ENCODE measurements at places on chromosomes 12 and 14.

DNA sequence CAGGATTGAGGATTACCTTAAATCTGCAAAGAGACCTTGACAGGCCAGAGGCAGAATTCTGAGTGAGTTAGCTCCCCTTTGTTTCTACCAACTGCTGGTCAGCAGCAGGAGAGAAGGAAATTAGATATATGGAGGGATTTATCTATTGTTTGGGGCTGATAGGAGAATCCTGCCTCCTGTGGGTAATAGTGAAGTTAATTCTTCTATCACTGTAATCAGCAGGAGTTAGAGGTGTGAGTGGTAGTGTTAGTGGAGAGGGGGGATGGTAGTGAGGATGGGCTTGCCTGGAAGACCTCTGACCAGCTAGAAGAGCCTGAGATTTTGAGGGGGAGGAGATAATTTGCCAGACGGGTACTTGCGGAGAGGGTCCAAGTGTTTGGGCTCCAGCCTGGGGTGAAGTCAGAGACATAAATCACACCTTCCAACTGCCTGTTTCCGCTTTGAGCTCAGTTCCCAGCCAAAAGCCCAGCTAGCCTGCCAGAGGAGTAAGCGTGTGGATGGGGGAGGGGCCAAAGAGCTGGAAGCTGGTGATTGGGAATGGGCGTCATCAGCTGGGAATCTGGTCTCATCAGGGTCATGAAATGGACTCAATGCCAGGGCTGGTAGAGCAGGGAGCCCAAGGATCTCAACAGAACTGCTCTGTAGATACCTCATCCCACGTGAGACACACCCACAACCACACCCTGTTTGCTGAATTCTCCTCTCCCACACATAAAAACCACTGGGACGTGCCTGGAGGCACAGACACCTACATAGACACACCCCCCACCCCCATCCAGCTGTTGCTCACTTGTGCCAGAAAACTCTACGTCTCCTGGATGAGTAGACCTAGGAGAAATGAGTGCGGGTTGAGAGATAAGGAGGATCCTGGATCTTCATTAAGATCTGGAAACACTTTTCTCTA is 13.1 kb upstream of the ITGA5 start:
- DNase-seq: no peak

GRCh38 chr14:52873694-52874093 is 77.2 kb downstream of the FERMT2 start:
- DNase-seq: no peak

- no peak for DNase-seq
Measured at GRCh38 chr14:71524320-71524982, 407.8 kb upstream of the RGS6 start.

DNA sequence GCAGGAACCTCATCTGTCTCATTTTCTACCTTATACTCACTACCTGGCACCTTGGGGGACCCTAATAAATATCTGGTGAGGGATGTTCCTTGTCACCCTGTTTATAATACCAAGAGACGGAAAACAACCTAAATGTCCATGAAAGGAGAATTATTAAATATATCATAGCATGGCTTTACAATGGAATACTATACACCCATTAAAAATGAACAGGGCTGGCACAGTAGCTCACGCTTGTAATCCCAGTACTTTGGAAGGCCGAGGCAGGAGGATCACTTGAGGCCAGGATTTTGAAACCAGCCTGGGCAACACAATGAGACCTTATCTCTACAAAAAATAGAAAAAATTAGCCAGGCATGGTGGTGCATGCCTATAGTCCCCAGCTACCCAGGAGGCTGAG is 34.3 kb upstream of the SPPL3 start:
- DNase-seq: no peak

DNA sequence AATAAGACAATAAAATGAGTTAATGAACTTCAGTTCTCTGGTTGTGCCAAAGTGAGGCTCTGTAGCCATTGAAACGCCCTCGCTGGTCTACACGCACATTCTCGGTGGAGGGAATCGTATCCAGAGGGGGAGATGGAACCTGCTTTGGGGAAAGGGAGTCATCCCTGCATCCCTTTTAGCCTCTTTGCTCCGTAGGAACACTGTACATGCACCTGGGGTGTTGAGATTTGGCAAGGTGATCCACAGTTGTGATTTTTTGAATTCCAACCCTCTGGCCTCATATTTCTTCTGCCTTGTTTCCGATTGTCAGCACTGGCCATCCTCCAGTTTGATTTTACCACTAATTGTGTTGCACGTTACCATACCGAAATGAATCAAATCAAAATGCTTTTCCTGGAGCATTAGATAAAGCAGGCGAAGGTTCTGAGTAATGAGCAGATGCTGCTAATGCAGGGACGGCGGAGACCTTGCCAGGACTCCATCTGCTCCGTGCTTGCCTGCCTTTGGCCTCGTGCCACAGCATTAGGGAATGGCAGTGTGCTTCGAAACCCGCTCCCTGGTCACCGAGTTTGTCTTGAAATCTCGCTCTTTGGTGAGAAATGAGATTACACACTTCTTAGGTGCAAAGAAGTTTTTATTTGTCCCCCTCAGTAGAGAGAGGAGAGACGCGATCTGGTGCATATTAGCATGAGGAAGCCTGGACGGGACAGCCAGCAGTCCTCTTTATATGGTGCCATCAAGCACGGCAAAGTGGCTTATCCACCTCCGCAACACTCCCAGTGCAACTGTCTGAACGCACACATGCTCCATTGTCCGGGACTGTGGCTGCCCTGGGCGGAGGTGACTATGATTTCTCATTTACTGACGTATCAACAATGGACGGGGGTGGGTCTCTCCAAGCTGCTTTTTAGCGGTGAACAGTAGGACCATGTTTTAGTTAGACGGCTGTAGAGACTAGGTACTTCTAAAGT is 59.1 kb downstream of the FBXW8 start:
- peak; percentile 59 for DNase-seq

GRCh38 chr14:99699861-99700260 is 15.8 kb downstream of the CYP46A1 start:
- DNase-seq: no peak

- no peak for DNase-seq
Measured at GRCh38 chr14:22923746-22924145, 4.8 kb upstream of the RBM23 start.

DNA sequence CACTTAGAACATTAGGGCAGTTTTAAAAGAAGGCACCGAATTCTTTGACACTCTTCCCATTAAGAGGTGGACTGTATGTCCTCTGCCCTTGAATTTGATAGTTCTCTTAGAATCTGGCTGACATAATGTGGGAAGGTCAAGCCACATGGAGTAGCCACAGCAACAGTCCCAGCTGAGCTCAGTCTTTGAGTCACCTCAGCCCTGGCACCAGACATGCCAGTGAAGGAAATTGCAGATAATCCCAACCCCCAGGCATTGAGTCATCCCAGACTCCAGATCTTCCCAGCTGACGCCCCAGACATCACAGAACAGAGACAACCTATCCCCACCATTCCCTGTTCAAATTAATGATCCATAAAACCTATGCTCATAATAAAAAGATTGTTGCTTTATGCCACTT is 83.4 kb downstream of the GTF2A1 start:
- no peak for DNase-seq

- DNase-seq: no peak
Measured at GRCh38 chr12:3951380-3952135, 78.4 kb upstream of the PARP11 start.

- no peak for DNase-seq
Measured at GRCh38 chr12:6962285-6963015, 8.0 kb downstream of the PHB2 start.

DNA sequence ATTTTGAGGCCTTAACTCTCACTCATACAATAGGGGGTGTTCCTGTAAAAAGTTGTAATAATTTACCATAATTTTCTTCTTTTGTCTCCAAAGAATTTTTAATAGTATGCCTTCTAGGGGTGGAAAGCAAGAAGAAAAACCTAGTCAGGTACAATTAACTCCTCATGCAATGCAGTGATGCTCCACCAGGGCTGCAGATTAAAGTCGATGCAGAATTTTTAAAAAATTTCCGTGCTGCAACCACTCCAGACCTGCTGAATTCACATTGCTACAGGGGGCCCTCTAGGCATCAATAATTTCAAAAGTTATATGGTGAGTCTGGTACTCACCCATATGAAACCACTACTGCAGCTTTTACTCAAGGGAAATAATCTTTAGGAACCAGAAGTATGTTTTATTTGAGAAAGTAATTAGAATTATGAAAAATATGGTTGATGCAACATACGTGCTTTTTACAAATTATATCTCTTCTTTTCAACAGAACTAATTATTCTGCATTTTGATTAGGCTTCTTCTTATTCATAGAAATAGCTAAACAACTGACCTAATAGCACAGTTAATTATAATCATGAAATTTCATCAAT is 353.2 kb downstream of the BCAT1 start:
- DNase-seq: no peak

GRCh38 chr12:5882511-5883190 is 62.4 kb downstream of the ANO2 start:
- no peak for DNase-seq

DNA sequence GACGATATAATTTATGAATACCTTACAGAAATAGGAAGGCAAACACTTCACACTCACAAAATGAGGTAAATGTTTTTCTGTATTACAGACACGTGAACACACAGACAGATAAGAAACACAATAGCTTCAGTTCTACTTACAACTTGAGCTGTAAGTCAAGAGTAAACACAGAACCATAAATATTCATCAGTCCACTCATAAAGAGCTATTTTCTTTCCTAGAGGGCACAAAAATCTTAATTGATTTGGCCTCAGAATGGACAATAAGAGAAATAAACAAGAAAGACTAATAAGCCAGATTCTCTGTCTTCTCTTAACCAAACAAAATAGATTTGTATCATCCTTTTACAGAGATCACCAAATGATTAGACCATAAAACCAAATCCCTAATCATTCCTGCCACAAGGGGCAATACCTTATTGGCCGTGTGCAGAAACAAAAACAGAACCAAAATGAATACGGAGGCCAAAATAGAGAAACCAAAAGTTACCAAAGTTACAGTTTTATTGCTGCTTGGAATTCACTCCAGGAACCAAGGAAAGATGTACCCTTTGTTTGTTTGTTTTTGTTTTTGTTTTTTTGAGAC is 38.1 kb upstream of the GARIN2 start:
- DNase-seq: no peak

DNA sequence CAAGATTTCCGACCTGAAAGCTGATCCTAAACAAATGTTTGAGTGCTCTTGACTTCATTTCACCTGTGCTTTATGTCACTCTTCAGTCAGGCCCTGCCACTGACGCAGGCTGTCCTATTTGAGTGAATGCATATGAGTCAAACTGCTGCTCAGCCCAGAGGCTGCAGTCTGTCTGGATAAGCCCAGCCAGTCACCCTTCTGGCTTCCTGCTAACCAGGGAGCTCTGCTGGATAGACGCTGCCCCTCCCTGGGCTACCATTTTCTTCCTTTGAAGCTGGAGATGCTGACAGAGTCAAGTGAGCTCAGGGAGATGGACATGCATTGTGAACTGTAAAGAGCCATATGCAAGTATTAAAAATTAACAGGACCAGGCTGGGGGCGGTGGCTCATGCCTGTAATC is 5.1 kb upstream of the TUNAR start:
- DNase-seq: no peak

DNA sequence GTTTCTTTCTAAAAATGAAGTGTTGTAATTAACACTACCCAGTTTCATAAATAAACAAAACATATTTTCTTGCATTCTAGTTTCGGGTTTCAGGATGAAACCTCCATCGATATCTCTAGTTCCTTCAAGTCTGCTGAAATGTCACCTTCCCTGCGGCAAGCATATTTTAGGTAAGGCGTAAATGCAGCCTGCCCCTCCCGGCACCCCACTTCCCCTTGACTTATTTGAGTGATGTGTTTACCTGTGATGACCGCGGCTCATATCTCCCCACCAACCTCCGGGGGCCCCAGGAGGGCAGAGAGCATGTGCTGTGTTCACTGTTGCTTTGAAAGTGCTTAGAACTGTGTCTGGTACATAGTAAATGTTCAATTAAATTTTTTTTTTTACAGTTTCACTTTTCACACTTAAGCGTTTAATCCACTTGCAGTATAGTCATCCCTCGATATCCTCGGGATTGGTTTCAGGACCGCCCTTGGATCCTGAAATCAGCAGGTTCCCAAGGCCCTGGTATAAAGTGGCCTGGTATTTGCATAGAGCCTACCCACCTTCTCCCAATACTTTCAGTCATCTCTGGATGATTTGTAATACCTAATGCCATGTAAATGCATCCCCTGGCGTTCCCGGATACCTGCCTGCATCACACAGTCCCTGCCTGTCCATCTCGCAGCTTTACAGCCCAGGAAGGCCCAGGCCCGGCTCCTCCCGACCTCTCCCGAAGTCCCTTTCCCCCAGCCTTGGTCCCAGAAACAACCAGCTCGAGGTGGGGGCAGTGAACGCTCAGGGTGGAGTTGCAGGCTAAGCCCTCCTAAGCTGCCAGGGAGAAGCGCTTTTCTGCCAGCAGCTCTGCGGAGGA is 40.2 kb upstream of the FBRSL1 start:
- DNase-seq: no peak

DNA sequence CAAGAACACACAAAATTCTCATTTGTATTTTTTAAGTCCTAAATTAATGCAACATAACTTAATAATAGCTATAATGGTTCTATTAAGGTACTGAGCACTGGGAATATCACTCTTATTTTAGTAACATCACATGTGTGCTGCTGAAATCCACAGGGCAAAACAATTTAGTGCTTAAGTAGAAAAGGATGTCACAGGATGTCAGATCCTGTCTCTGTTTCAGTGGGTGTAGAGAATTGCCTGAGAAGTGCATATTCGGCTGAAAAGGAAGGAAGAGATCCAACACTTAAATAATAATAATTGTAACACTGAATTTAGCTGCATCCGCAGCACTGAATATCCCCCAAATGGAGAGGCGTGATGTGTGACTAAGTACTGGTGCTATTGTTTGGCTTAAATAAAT is 8.6 kb downstream of the LDHB start:
- no peak for DNase-seq

GRCh38 chr12:122171399-122171798 is 2.6 kb downstream of the IL31 start:
- no peak for DNase-seq

DNA sequence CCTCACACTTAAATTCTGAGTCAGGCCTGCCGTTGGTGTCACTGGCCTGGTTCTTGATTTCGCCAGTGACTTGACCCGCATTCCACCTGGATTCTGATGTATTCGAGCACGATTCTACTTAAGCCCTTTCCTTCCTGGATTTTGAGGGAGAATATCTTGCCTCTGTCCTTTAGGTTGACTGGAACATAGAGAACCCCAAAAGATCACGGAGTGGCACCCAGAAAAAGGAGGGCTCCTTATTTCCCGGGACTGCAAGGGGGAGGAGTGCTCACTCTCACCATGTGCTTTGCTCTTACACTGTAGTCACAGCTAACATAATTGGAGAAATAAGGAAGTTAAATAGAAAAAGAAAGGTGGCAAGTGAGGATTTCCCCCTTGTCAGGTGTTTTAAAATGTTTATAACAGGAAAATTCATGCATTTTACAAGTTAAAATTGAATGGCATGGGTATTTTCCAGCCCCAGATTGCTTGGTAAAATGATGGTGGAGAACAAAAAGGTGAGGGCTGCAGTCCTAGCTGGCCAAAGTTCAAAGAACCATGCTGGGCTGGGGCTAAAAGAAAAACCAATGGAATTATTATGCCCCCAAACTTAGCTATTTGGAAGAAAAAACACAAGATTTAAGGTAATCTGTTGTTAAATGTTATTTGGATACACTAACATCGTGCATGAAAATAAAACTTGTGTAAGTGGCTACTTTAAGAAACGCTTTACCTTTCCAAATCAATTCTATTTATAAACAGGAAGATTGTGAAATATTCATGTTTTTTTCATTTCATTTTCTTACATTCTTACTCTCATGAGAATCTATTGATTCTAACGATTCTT is 8.9 kb downstream of the FOXA1 start:
- no peak for DNase-seq

- DNase-seq: no peak
Measured at GRCh38 chr12:80491166-80491565, 47.1 kb downstream of the PTPRQ start.

GRCh38 chr14:80762641-80763228 is 178.8 kb downstream of the CEP128 start:
- no peak for DNase-seq

Measured in urinary bladder (tissue), 4 donors.